ENCODE measurements at places on chromosomes 12 and 14.

DNA sequence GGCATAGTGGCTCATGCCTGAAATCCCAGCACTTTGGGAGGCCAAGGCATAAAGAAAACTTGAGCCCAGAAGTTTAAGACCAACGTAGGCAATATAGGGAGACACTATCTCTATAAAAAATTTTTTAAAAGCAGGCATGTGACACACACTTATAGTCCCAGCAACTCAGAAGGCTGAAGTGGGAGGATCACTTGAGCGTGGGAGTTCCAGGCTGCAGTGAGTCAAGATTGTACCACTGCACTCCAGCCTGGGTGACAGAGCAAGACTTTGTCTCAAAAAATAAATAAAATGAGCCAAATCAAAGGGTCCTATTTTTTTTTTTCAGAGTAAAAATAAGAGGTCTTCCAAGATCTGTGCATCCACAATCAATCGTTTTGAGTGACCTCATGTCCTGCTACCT, 237.6 kb downstream of the SLC16A7 start:
- DNase-seq = no peak

- DNase-seq = no peak
Observed at GRCh38 chr14:103527408-103528145, 1.4 kb upstream of the TRMT61A start.

GRCh38 chr12:2974560-2974971, 15.4 kb downstream of the TEAD4 start:
- peak; percentile 57 for DNase-seq

DNA sequence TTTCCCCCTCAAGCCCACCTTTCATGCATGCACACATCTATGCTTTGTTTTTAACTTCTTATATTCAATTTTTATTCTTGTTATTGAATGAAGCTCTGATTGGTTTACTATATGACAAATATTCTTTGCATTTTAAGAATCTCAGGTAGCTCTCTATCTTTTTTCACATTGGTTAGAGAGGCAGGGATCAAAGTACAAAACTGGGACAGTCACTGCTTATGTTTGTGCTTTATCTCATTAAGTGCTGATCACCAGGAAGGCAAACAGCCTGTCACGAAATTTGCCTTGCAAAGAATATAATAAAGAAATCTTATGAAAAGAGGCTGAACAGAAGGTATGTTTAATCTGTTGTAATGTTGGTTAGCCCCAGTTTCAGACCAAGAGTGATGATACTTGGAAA, 29.7 kb upstream of the INSM2 start:
- DNase-seq = no peak

DNA sequence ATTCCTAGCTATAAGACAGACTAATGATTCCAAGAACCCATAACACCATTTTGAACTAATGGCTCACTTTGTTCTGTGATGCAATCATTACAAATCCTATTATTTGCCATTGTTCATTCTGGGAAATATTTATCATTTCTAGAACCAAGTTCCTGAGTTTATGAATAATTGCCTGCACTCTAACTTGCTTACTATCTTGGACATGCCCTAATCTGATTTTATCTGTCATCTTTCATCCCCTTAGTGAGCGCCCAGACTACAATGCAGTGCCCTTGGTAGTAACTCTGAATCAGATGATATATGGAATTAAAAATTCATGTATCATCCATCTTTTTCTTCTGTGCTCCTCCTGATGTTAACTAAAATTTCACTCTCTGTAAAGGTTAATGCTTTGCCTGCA, 703.1 kb upstream of the MDGA2 start:
- DNase-seq = no peak

DNA sequence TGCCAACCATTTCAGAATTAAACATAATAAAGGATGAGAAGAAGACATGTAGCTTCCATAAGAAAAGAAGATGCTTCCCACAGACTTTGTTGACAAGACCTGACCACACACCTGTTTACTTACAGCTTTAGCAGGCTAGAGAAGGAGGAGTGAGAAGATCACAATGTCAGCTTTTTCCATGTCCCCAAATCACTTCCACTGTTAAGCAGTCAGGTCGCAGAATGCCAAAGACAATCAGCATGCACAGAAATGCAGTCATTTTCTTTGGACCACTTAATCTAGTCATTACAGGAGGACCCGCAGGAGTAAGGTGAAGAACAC, 314.9 kb downstream of the SSPN start:
- DNase-seq = no peak

DNA sequence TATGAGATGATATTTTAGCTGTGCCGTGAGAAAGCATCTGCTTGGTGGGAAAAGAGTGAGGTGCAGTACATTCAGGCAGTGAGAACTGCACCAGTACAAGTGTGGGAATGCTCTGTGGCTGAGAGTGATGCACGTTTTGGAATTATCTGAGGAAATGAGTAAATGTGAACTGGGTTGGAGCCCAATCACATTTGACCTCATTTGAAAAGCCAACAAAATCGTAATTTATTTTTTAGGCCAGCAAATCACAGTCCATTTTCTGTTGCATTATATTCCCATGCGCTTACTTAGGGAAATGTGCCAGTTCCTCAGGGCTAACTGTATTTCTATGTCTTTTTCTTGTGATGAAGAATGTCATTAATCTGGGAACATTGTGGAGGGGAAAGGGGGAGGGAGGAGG, 77.3 kb downstream of the SNAPC1 start:
- no peak for DNase-seq

Data from AG08396 (cell line).